ENCODE measurements at places on chromosomes 5 and 9.

DNA sequence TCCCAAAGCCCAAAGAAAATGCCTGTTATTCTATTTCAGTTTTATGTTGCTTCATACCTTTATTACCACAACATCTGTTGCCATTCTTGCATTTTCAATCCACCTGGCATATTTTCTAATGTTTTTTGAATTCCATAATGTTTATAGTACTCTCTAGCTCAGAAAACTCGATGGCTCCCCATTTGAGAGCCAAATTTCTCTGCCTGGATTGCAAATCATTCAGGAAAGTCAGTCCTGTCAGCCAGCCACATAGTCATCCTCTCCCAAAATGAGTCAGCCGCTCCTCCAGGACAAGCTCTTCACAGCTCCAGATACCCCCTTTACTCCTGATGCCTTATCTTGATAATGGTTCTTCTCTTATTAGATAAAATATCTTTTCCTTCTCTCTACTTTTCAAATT, 78.2 kb upstream of the ADCY2 start:
- DNase-seq: no peak

DNA sequence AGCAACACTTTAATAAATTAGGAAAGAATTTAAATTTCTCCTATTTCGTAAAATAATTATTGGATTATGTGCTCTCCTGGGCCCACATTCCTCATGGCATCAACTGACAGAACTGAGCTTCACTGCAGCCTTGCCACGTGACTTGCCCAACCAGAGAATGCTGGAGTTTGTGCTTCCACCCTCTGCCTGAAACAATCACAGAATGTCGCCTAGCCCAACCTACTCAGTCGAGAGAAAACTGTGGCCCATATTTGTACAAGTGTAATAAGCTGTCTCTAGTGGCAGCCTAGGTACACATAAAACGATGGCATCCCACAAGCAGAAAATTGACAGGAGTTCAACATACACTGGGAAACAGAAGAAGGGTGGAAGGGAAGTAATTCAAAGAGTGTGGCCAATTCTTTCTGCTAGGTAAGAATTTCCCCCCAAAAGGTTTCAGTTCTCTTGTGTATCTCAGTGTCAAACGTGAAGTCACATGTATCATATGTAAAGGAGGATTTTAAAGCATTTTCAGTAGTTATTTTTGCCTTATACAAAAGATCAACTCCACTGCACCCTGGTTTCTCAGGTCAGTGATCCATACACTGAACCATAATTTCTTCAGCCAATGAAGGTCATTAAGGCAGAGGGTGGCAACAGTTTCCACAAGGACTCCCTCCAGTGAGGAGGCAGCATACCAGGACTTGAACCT, 41.7 kb downstream of the ZNF608 start:
- DNase-seq: no peak

GRCh38 chr9:89613912-89614892, 9.4 kb downstream of the GADD45G start:
- DNase-seq: no peak

GRCh38 chr9:102069969-102070368, 331.5 kb upstream of the GRIN3A start:
- no peak for DNase-seq

GRCh38 chr5:82931110-82931509, 146.1 kb downstream of the TMEM167A start:
- no peak for DNase-seq

GRCh38 chr5:76585783-76586217, 37.4 kb downstream of the F2RL2 start:
- no peak for DNase-seq

GRCh38 chr5:82499725-82500244, 221.6 kb upstream of the RPS23 start:
- no peak for DNase-seq

Data from CD4-positive, alpha-beta T cell treated with Interleukin-4 for 4 hours (primary cell).